ENCODE measurements at places on chromosomes 13 and 19.
A peak's percentile ranks its signal among the peaks of the same experiment; 100 is the strongest.

- DNase-seq, result no peak
Measured at GRCh38 chr19:5112681-5113575, 144.0 kb downstream of the KDM4B start.

GRCh38 chr19:36331353-36332228, 47.4 kb downstream of the ZFP14 start:
- DNase-seq, result peak; percentile 90

DNA sequence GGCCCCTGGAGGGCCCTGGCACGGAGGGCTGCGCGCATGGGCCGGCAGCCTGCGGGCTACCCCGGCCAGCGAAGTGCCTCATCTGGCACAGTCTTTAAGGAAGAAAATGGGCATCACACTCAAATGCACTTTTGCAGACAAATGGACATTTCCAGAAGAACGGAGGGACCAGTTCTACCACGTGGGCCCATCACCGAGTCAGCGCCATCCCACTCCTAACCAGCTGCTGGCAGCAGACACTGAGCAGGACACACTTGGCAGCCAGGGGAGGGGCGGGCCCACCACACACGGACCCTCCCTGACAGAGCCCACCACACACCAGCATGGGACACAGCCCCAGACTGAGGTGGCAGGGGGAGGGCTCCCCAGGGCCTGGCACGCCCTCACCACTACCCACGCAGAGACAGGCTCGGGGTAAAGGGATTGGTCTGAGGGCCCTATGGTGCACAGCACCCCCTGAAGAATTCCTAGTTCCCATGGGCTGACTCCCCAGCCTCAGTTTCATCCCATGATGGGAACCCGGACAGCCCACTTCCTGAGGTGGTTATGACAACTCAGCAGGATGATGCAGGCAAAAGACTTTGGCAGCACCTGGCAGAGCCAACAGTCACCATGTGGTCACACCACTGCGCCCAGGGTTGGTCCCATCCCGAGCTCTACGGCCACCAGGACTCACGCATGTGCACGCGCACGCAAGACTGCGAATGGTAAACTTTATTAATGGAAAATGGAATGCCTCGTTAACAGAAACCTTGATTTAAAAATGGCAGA, 18.7 kb upstream of the TINCR start:
- no peak for DNase-seq

- no peak for DNase-seq
Measured at GRCh38 chr19:11451871-11452619, 16.6 kb downstream of the PRKCSH start.

- no peak for DNase-seq
Measured at GRCh38 chr13:81153478-81153877, 812.6 kb upstream of the SPRY2 start.

DNA sequence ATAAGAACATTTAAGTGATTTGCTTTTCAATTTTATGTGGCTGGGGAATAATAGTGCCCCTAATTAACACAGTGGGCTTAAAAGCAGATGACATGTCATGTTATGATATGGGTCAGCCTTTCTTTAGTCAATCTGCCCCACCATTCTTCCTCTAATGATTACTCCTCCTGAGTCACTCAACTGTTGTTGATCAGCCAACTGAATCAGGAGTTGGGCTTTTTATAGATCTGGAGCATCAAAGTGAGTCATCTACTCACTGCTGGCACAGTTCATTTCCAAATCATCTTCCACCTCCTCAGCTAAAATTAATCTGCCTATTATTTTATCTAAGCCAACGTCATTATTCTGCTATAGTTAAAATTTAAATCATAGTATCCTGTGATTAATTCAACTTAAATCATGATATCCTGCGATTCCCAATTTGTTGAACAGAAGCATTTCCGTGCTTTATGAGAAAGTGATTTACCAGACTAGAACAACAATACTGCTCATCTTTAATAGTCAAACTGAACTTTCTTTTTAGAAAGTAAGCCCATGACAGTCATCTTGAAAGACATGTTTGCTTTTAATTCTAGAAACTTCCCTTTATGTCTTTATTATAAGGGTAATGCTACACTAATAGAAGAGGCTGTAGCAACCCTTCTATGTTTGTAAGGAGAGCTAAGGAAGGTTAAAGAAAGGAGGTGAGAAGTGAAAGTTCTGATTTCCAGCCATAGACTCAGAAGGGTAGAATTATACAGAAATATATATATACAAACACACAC, 551.4 kb downstream of the TBC1D4 start:
- DNase-seq, result no peak

DNA sequence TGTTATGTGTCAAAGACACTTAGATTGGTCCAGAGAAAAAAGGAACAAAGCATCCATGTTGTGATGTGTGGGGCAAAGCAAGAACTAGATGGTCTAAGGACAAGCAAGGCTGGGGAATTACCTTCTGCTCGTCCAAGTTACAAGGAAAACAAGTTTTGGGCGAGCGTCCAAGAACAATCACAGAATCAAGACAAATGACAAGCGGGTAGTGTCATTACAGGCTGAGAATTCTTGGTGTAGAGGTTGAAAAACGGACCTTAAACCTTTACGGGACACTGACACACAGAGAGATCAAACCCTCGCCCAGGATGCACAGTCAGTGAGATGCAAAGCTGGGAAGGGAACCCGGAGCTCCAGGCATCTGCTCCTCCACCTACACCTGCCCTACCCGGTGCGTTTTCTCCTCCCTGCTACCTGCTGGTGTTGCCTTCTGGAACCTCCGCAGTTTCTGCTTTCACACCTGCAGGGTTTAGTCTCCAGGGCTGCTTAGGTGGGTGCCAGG, 515 bp upstream of the ZNF324B start:
- DNase-seq, result no peak

- no peak for DNase-seq
Measured at GRCh38 chr13:27168086-27168485, 3.5 kb downstream of the USP12 start.

GRCh38 chr19:57583104-57583520, 833 bp upstream of the ZIK1 start:
- no peak for DNase-seq

DNA sequence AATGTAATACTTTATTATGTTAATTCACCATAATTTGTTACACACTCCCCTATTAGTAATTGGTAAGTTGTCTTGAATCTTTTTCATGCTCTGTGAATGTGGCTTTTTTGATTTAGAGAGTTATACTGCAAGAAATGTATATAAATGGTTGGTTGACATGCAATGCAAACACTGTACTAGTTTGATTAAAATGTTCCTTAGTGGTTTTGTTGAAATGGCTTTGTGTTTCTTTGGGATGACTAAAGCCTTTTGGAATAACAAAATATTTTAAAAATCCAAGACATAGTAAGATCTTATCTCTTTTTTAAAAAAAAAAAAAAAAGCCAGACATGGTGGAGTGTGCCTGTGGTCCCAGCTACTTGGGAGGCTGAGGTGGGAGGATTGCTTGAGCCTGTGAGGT, 10.5 kb downstream of the LAMP1 start:
- DNase-seq, result no peak

GRCh38 chr19:16851031-16851712, 22.0 kb downstream of the SIN3B start:
- DNase-seq, result no peak

- no peak for DNase-seq
Measured at GRCh38 chr13:53473397-53473796, 444.8 kb downstream of the OLFM4 start.

- peak; percentile 65 for DNase-seq
Measured at GRCh38 chr19:35013041-35013819, 13.1 kb downstream of the GRAMD1A start.

GRCh38 chr19:45187421-45188100, 9.0 kb downstream of the BLOC1S3 start:
- no peak for DNase-seq

DNA sequence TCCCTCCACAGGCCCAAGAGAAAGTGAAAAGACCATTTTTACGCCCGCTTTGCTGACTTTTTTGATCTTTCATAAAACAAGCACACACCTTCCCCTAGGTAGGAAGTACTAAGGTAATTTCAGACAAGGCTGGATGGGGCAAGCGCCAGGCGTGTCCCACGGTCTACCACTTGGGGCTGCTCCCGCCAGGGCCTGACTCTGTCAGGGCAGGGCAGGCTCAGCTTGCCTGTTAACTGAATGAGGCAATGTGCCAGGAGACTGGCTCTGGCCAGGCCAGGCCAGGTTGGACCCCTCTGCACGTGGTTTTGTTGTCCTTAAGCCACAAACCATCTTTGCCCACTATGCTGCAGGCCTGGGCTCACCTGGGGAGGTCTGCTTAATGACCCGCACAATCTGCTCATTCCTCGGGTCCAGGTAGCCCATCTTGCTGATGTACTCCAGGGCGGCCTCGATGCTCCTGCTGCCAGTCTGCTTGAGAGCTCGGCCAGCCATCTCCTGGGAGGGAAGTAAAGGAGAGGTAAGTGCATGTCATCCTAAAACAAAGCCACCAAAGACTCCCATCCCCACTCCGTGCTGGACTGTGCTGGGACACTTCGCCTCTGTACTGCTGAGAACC, 70.4 kb downstream of the LATS2 start:
- DNase-seq, result no peak

DNA sequence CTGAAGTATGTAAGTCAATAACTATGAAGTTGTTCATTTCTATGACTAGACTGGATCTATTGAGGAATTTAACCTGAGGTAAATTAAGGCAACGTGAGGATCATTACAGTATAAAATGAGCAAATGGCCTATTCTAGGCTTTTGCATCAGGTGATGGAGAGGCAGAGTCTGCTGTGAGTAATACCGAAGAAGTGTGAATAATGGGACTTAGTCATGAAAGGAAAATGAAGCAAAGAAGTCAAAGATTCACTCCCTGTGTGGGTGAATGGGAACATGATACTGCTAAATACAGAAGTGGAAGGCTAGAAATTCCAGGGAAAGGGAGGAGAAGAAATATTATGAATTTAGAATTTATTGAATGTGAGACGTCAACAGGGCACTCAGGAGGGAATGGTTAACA, 774.1 kb downstream of the LIG4 start:
- no peak for DNase-seq

DNA sequence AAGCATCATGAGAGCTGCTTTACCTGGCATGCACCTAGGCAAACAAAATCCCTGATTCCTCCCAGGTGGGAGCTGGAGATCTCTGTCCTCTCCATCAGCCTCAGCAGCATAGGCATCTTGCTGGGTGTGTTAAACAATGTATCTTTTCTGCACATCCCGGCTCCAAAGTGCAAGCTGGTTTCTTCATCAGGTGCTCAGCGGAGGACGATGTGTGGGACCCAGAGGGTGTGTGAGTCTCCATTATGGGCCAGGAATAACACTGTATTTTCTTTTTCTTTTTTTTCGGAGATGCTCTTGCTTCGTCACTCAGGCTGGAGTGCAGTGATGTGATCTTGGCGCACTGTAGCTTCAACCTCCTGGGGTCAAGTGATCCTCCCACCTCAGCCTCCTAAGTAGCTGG, 9.9 kb downstream of the CNFN start:
- DNase-seq, result no peak

DNA sequence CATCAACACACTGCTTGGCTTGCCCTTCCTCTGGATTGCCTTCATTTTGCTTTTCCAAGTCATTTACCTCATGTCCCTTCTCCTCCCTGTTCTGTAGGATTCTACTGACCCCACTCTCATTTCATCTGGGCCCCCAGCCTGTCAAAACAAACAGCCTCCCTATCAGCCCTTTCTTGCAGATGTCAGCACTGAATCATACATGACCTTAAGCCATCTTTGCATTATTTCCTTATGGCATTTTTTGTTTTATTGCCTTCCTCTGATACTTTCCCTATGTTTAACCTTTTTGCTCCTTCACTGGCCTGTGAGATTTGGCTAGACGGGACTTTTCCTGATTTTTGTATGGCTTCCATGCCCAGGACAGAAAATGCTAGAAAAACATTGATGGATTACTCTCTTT, 8.7 kb downstream of the LRCH1 start:
- no peak for DNase-seq

DNA sequence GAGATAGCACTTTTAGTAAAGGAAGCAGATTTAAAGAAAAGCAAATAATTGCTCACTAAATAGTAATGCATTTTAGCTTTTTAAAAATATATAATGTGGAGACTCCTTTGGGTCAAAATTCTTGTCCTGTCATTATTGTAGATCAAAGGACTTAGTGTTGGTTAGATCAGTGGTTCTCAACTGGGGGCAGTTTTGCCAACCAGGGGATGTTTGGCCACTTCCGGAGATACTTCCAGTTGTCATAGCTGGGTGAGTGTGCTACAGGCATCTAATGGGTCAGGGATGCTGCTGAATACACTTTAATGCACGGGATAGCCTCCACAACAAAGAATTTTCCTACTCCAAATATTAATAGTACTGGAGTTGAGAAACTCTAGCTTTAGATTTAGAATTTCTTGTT, 126.8 kb downstream of the LMO7 start:
- DNase-seq, result no peak

DNA sequence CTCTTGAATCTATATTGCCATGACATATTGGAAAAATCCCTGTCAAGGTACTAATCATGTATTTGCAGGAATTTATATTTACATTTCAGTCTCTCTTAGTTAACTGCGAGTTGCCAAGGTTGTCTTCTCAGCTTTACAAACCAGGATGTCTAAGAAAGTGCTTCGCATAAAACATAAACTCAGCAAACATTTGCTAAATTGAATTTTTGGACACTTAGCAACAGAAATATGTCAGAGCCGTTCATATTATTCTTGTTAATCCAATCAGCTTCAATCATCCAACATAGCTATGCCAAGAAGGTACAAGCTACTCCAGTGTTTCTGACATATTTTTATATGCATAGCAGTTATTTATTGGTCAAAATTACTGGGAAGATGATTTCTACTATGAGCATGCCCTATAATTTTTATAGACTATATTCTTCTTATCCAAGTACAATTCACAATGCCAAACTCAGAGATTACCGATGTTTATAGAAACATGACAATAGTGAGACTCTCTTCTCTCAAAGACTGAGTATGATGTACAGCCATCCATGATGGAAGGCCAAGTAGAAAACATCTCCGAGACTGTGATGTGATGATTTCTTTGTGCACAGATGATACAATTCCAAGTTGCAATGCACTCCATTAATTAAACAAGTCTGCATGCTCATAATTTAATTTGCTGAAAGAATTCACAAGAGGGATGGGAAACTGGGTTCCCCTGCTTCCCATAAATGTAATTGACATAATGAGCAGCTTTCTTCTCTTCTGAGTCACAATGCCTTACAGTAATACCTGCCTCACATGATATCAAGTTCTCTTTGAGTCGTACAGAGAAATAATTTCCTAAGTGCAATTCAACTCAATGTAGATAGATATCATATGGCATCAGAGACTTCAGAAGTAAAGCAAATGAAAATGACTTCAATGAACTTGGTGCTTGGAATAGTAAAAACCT, 776.3 kb downstream of the EFNB2 start:
- DNase-seq, result no peak

DNA sequence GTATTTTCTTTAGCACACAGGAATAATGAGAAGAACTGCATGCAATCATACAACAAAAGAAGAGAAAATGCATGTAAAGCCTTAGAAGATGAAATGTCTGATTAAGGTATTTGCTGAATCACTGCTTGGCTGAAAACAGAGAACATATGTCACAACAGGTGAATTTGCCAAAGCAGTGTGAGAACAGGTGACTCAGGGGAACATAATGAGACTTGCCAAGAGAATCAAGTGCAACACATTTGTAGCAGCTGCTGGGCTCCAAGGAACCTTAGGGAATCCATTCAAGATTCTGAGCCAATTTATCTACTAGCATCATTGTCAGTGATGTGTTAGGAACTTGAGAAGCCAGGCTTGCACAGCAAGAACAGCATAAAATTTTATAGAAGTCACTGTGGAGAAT, 273.1 kb downstream of the PCDH20 start:
- DNase-seq, result no peak

- no peak for DNase-seq
Measured at GRCh38 chr13:41658057-41658661, 200.8 kb downstream of the RGCC start.

- DNase-seq, result no peak
Measured at GRCh38 chr13:31951215-31951678, 80.3 kb upstream of the FRY start.

- no peak for DNase-seq
Measured at GRCh38 chr13:24875566-24875965, 111.6 kb downstream of the RNF17 start.
